Cerebellum (tissue), 4 donors: ENCODE measurements at places on chromosomes 3 and 15. TPM values are rescaled to one million over a fixed set of nuclear protein-coding genes. Genes with fewer than 3 reads are reported as not detected.

- DNase-seq: no peak
Observed at GRCh38 chr15:95674031-95674430, 656.5 kb upstream of the NR2F2 start.

PLA2G4F gene
- total RNA-seq: not detected

- no peak for DNase-seq
Observed at GRCh38 chr3:180615954-180616353, 14.0 kb downstream of the TTC14 start.

GRCh38 chr3:66432767-66433521 is 67.9 kb downstream of the LRIG1 start:
- DNase-seq: no peak

GRCh38 chr3:122748347-122748746 is 45.3 kb downstream of the HSPBAP1 start:
- no peak for DNase-seq

GRCh38 chr3:170493712-170494182 is 75.1 kb downstream of the CLDN11 start:
- no peak for DNase-seq

DNA sequence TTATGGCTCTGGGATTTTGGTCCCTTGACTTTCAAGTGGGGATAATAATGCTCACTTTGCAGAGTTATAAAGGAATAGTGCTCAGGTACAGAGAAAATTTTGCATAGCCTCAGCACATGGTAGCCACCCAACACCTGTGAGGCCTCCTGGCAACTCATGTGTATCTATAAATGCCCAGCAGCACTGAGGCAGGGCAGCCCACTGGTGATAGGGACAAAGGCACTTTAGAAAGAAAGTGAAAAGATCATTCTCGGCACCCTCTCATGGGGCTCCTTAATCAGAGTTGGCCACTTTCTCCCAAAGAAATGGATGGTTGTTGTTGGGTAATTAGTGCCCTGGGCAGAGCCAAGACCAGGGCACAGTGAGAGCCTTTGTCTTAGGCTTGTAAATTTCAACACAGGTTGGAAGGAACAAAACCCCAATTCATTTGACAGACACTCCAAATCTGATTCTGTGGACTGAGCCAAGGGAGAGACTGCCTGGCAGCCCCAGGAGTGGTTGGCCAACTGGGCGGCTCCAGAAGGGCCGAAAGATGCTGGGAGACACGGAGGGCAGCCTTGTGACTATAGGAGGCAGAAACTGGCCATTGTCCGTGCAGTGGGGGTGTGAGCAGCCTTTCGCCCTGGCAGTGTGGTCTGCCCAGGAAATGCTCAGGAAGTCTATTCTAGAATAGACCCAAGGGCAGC is 213.2 kb upstream of the RGMA start:
- no peak for DNase-seq

DNA sequence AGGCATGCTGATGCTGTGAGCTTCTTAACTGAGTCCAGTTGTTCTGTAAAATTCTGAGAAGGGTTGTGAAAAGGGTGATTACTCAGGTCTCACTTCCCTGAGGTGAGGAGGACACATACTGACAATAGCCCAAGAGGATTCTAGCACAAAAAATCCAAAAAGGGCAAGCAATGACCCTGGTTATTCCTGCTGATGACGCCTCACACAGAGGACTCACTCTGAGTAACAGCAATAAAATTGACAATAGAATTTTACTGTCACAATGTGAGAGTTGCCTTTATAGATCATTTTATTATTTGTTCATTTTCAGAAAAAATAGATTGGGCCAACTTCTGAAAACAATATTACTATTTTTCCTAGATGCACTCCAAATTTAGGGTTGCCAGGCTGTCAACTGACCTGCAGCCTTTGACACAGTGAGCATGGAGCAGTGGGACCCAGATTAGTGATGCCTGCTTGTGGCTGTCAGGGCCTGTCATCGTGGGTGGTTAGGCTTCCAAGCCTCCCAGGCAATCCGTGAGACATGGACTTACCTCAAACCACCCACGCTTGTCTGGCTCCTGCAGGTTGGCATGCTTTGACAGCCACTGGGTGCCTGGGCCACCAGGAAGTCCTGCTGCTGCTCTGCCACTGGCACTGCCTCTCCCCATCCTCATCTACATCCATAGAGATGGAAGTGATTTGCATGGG is 396.0 kb upstream of the THBS1 start:
- DNase-seq: no peak

CADM2 gene
- total RNA-seq: 74.3 TPM

DNA sequence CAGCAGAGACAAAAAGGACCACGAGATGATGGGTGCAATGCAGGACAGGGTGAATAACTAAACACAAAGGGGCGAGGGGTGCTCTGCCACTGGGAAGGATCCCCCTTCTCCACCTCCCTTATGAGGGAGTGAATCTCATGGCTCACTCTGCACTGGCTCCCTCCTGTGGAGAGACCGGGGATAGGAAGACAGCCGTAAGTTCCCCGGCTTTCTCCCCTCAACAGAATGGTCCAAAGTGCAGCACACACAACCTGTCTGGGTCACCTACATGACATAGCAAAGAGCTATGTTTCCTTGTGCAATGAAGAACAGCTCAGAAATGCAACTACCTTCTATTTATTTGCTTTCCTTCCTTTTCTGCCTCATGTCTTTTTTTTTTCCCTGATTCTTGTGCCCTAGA is 7.8 kb upstream of the ACSBG1 start:
- DNase-seq: no peak

GRCh38 chr15:33780011-33780768 is 188.1 kb upstream of the CHRM5 start:
- no peak for DNase-seq

DNA sequence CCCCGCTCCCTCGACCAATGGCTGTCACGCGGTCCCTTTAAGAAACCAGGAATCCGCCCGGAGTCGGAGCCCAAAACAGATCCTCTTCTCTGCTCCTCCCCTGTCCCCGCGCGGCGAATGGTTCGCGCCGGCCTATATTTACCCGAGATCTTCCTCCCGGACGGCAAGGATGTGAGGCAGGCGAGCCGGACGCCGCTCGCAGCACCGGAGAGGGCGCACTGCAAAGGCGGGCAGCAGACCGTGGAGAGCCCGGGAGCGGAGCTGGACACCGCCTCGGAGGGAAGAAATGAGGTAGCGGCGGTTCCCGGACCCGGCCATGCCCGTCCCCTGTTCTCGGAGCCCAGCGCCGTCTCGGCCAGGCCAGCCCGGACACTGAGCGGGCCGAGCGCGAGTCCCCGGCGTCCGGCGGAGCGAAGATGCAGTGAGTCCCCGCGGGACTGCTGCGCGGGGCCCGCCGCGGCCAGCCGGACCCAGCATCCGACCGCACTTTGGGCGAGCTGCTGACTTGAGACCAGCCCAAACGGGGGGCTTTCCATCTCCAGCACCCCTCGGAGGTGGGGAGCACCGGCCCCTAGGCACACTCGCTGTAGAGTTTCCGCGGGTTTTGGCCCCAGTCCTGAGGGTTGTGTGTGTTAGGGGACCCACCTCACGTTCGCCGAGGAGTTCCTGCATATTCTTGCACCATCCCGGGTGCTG is at the start of gene FAM43A:
TSS of gene FAM43A (plus strand) at position 166 of the 696 bp plus-strand sequence. CDS start 944 bp downstream, outside the sequence.
- DNase-seq: peak; percentile 96

GRCh38 chr3:99319450-99319849 is 318.9 kb upstream of the COL8A1 start:
- no peak for DNase-seq

- no peak for DNase-seq
Observed at GRCh38 chr15:55270291-55270690, 19.3 kb downstream of the RAB27A start.

DNA sequence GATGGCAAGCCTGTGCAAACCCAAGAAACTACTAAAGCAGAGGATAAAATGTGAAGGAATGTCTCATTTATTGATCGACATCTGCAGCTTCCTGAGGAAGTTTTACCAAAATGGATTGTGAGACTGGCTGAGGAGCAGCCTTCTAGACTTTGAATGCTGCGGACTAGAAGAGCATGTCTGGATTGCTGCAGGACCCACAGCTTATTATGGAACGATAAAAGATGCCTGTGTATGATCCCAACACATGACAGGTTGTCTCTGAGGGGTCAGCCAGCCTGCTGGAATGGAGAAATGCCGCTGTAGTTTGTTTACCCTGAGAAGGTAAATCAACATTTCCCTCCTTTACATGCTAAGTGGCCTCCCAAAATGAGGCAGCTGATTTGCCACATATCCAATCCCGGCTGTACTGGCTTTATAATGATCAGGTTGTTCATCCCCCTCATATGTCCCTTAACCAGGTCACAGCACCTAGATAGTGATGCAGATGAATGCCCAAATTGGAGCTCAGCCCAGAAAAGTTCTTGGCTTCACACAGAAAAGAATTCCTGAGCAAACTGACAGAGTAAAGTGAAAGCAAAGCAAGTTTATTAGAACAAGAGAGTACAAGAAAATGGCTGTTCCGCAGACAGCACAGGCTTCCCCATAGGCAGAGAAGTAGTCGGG is 63.9 kb downstream of the IL12A start:
- no peak for DNase-seq

HMG20A gene
- 56.2 TPM for total RNA-seq
